ENCODE measurements at places on chromosomes 1 and 21.
A peak's percentile ranks its signal among the peaks of the same experiment; 100 is the strongest.

DNA sequence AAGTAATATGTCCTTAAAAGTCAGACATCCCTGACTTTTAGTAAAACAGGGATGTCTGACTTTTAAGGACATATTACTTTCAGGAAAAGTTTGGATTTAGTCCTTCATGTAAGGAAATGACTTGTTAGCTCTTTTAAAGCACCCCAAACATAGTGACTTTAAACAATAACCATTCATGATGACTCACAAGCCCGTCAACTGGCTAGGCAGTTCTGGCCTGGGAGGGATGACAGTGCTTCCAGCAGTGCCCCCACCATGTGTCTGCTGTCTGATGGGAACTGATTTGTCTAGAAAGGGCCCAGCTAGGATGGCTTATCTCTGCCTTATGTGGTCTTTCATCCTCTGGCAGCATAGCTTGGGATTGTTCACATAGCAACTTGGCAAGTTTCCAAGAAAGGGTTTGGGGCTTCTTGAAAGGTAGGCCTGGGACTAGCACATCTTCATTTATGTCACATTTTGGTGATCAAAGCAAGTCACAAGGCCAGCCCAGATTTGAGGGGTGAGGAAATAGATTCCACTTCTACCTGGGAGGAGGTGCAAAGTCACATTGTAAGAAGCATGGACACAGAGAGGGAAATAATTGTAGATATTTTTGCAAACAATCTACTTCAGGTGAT lies 143.5 kb downstream of the C1orf94 start:
- no peaks in the 10 kb centered on the region for H3K36me3 ChIP-seq
- DNase-seq: no peak
- no peak overlapping the region for H3K27ac ChIP-seq

GRCh38 chr1:76068542-76068941 lies 6.0 kb upstream of the ST6GALNAC3 start:
- H3K4me1 ChIP-seq: no peaks in the 10 kb centered on the region
- no peak overlapping the region for H3K4me3 ChIP-seq
- no peaks in the 10 kb centered on the region for H3K27me3 ChIP-seq
- no peak for DNase-seq
- no peaks in the 10 kb centered on the region for H3K36me3 ChIP-seq
- H3K27ac ChIP-seq: peak overlapping the region; percentile 4

GRCh38 chr1:162680419-162681121 lies 48.3 kb downstream of the DDR2 start:
- no peaks in the 10 kb centered on the region for H3K36me3 ChIP-seq
- H3K27ac ChIP-seq: no peak overlapping the region
- no peak overlapping the region for H3K4me3 ChIP-seq
- H3K27me3 ChIP-seq: no peaks in the 10 kb centered on the region

DNA sequence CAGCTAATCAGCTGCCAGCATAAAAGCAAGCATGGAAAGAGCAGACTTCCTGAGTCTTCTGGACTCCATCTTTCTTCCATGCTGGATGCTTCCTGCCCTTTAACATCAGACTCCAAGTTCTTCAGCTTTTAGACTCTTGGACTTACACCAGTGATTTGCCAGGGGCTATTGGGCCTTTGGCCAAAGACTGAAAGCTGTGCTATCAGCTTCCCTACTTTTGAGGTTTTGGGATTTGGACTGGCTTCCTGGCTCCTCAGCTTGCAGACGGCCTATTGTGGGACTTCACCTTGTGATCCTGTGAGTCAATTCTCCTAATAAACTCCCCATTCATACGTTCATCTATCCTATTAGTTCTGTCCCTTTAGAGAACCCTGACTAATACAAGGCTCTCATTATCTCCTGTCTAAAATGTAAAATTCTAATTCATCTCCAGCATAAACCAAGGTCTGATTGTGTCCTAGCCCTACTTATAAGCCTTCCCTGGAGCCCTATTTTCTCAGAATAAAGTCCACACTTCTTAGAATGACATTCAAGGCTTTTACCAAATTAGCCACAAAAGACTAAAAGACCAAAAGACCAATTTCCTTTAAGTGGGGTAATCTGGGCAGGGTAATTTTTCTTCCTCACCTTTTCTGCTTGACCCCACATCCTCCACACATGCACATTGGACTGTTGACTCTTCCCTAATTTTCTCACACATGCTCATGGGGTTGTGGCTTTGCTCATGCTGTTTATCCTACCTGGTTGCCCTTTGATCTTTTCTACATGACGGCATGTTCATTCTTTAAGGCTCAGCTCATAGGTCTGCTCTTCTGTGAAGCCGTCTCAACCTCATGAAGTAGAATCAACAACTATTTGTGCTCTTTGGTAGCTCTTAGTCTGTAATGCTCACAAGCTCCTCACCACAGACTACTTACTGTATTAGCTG lies 18.1 kb upstream of the ENAH start:
- H3K36me3 ChIP-seq: no peaks in the 10 kb centered on the region
- no peak overlapping the region for H3K4me3 ChIP-seq
- H3K27ac ChIP-seq: no peak overlapping the region
- DNase-seq: no peak

DNA sequence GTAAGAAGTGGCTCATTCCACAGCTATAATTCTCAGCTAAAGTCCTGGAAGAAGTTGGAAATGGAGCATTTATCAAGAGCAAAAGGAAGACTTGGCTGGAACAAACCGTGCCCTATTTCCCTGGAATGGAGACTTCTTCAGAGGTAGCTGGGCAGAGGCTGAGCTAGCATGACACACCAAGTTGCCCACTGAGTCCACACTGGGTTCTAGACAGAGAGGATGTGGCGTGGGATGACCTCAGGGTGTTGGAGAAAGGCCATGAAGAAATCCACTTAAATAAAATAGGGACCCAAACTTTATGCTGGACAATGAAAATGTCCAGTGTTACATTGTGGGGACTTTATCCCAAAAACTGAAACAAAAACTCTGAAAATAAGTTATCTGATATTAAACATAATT lies 116.2 kb downstream of the KCNJ6 start:
- H3K4me1 ChIP-seq: no peaks in the 10 kb centered on the region
- peaks cover 5% of the 10 kb centered on the region for H3K27me3 ChIP-seq
- no peaks in the 10 kb centered on the region for H3K36me3 ChIP-seq
- no peak overlapping the region for H3K27ac ChIP-seq

GRCh38 chr1:36513676-36514473 lies 31.2 kb upstream of the CSF3R start:
- H3K27me3 ChIP-seq: peaks cover 61% of the 10 kb centered on the region
- H3K4me3 ChIP-seq: no peak overlapping the region
- H3K36me3 ChIP-seq: no peaks in the 10 kb centered on the region
- no peak for DNase-seq
